ENCODE measurements at places on chromosomes 2 and 18. TPM values are rescaled to one million over a fixed set of nuclear protein-coding genes. Genes with fewer than 3 reads are reported as not detected.

Gene GCG
- not detected for total RNA-seq

Gene CCDC74B
- 5.6 TPM for total RNA-seq

Gene GPAT2
- total RNA-seq = 1.7 TPM

Gene NRP2
- 30.4 TPM for total RNA-seq

Gene TMEM185B
- total RNA-seq = 32.6 TPM

Gene M1AP
- total RNA-seq = 1.7 TPM

Gene DSG4
- total RNA-seq = not detected

Gene POTEE
- total RNA-seq = not detected

Gene TXNDC2
- not detected for total RNA-seq

Gene MYO7B
- 0.43 TPM for total RNA-seq

Gene PAX8
- 109 TPM for total RNA-seq

Gene CAD
- 62.8 TPM for total RNA-seq

Gene GULP1
- total RNA-seq = 44.1 TPM

DNA sequence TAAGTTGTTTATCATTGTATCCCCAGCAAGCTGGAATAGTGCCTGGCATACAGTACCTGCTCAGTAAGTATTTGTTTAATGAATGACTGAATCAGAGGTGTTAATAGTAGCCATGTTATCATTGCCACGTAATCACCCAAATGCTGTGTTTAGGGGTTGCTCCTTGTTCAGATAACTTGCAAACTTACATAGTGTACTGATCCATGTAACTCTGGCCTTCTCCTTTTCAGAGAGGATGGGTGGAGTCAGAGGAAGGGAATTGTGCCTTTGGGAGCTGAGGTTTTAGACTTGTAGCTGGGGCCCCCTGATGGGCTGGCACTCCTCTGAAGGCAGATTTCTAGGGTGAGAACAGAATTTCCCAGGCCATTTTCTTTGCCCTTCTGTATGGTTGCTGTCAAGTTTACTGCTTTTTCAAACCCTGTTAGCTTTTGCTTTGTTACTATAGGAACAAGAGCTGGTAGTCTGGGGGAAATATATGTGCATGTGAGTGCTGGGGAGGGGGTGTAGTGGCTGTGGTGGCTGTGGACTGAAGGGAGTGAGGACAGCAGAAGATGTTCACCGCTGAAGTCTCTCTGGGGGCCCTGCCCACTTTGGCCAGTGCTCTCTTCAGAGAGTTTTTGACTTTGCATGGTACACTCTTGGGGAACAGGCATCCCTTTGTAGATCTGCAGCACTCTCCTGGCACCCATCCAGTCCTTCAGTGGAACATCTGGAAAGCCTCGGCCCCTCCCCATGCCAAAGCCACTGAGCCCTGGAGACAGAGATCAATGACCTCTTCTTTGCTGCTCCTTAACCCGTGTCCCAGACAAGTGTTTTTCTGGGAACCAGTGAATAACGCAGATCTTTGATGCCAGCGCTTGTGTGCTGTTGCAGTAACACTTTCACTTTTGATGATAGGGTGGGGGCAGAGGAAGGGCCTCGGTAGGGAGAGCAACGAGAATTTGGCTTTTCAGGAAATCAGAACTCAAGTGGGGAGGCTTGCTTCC lies 209.0 kb downstream of the PRKCE start:
- DNase-seq = no peak

DNA sequence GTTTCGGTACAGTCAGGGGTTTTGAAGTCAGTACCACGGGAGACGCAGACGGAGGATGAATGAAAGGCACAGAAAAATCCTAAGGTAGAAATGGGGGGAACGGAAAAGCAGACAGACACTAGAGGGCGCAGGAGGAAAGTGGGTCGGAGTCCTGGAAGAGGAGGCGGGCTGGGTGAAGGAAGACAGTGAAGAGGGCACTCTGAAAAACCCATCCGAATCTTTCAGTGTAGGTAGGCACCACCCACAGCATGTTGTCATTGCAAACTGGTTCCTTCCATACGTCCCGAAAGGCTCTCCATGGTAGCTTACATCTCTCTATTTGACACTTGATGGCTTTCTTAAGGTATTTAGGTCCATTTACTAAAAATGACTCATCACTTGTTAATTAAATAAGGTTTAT lies 18.5 kb upstream of the ZNF236 start:
- no peak for DNase-seq

- no peak for DNase-seq
These were observed 20.7 kb downstream of the PRKCE start for GRCh38 chr2:45672138-45672537.

- no peak for DNase-seq
These were observed 124.2 kb downstream of the AGAP1 start for GRCh38 chr2:235618039-235618438.

DNA sequence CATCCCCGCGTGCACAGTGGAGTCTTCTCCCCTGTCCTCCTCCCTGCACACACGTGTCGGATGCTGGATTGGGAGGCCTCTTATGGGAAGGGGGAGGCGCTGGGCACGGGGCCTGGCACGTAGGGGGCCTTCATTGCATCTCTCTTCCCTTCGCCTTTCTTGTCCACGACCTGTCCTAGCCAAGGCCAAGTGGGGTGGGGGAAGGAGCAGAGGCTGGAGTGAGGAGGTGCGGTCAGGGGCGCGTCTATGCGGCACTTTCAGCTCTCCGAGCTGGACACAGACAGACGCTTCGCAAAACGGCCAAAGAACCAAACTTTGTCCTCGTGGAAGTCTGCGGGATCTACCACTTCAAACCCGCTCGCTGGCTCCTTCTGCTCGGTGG lies 13.4 kb downstream of the ALPG start:
- no peak for DNase-seq

GRCh38 chr18:36464126-36464651 lies 166.7 kb downstream of the FHOD3 start:
- DNase-seq = no peak

DNA sequence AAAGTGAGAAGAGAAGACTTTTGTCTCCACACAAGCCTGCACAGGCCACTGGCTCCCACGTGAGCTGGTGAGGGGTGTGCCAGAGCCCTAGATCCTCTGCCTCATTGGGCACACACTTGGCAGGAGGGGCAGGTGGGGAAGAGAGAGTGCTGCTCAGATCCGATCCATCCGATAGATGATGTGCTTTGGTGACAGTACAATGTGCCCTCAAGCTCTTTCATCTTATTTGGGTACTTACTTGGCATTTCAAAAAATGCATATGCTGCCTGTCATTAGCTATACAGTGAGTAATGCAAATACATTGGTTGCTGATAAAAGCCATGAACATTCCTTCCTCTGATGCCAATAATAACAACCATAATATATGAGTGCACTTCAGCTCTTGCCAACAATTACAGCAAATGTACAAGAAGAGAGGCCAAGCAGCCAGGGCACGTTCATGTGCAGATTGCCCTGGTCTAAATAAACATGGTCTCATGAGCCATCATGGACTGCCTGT lies 255.3 kb downstream of the VAPA start:
- DNase-seq = no peak

DNA sequence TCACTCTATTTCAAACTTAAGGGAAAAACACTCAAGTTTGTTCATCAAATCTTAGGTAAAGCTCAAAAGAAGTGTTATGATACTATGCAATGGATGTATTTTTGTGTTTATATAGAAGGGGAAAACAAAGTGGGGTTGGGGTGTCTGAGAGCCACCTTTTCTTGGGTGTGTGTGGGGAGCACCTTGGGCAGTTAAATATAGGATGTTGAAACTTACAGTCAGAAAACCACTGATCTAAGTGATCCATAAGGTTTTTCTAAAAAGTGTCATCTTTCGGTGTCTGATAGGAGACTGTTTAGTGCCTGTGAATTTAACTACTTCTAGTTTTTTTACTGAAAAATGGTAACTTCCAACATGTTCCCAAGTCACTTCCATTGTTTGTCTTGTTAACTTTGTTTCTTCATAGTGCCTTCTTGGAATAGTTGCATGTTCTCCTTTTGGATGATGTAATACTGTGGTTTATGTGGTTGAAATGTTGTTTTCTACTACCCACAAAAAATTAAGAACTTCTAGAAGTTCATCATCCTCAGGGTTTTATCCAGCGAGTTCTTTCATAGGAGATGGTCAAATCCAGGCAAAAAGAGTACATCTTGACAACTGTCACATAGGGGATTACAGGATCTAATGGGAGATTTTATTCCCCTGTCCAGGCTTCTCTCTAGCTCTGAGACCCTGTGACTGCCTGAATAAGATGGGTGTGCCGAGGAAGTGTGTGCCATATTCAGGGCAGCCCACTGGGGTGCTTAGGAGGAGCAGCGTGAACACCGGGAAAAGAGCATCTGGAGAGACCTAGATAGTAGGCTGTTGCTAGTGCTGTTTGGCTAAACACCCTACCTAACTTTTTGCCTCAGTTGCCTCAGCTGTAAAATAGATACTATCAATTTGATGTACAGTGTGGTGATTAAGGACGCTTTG lies 46.2 kb downstream of the CAB39 start:
- DNase-seq = peak; percentile 51

DNA sequence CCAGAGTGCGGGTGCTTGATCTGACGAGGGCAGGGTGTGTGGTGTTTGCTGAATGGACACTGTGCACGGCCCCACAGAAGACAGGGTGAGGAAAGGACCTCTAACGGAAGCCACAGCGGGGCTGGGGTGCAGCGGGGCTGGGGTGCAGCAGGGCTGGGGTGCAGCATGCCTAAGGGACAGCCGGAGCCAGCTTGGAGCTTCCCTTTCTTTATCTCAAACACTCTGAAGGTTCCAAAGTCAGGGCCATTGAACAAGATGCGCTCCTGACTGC lies 35.0 kb downstream of the PXDN start:
- no peak for DNase-seq

DNA sequence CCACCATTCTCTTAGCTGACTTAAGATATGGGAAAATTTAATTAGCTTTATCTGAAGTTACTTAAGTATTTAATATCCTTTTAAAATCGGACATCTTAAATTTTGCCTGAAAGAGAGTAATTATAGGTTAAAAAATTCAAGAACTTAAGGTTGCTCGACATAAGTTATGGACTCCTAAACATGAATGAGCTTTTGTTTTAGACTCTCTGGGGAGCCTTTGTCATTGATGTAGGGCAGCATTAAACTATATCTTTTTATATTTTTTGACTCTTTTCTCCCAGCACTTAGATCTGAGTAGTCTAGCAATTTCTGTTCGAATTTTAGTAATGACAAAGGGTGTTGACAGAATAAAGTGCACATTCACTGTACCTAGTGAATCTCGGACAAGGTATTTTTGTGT lies 4.7 kb downstream of the PHLPP1 start:
- no peak for DNase-seq

DNA sequence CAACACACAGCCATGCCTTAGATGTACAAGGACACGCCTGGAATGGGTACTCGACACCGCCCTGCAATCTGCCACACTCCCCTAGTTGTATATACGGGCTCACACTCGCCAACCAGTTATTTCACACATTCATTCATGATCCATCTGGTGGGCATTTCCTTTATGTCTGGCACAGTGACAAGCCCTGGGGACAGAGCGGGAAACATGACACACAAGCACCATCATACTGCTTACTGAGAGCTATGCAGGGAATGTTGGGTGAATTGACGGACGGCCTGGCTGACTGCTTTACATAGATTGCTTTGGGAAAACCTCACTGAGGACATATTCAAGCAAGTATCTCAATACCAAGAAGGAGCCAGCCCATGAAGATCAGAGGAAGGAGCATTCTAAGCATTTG lies 448.0 kb upstream of the SPRED2 start:
- no peak for DNase-seq

DNA sequence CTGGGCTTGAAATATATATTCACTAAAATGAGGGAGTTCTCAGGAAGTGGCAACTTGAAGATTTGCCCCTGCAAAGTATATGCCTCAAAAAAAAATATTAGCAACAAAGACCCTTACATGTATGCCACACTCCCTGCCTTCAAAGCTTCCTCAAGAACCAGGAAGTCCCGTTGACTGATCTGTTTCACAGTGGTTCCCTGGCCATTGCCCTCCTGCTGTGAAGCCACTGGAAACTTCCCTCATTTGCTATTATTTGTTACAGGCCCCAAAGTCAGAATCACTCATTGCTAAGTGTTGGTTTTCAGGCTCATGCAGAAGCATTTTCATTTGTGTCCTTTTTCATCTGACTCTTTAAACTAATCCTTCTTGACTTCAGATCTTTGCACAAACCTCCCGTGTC lies 421.5 kb downstream of the ZNF521 start:
- no peak for DNase-seq

- DNase-seq = no peak
These were observed 94.8 kb upstream of the ZNF516 start for GRCh38 chr18:76589866-76590265.

Data from epithelial cell of proximal tubule (primary cell).